Peyer's patch (tissue), 4 donors: ENCODE measurements at places on chromosomes 11 and 22. TPM values are rescaled to one million over a fixed set of nuclear protein-coding genes. Genes with fewer than 3 reads are reported as not detected.
A peak's percentile ranks its signal among the peaks of the same experiment; 100 is the strongest.

SCUBE1 gene
- total RNA-seq: 12.3 TPM

PRODH gene
- 239 TPM for total RNA-seq

SCN4B gene
- 2.3 TPM for total RNA-seq

A4GALT gene
- total RNA-seq: 17.3 TPM

FAM181B gene
- 0.27 TPM for total RNA-seq

BAIAP2L2 gene
- 254 TPM for total RNA-seq

LRRC56 gene
- total RNA-seq: 4.0 TPM

FGF3 gene
- not detected for total RNA-seq

KREMEN1 gene
- total RNA-seq: 32.2 TPM

TRPC6 gene
- total RNA-seq: 1.4 TPM

OTOG gene
- total RNA-seq: not detected

DNA sequence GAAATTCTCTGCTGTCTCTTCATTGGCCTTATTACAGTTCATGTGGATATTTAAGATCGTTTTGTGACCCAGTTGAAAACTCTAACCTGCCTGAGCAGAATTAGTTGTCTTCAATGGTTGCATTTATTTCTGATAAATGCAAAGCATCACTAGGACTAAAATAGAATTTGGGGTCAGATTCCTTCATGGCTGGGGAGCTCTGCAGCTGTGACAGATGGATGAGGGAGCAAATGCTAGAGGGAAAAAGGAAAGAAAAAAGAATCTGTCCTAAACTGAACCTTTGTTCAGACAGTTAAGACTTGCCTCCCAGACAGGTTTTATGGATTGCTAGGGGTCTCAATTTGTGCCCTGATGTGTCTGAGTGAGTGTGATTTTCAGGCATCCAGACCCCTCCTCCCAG lies 113.0 kb downstream of the SYT9 start:
- no peak for DNase-seq

- no peak for DNase-seq
Measured at GRCh38 chr11:128615076-128615475, 27.7 kb upstream of the ETS1 start.

DNA sequence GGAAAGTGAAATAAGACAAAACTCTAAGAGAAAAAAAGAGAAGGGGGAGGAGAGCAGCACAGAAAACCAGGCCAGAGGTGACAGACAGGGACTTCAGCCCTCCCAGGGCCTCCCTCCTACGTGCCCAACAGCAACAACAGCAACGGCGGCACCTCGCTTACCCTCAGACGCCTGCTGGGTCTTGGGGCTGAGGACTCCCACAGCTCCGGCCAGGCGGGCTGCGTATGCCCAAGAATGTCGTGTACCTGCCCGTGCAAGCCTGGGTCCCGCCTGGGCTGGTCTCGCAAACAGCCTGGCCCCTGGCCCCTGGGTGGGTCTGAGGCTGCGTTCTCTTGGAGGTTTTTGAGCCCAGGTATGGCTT lies 30.5 kb downstream of the ARAP1 start:
- DNase-seq: peak; percentile 70

GRCh38 chr11:41254966-41255365 lies 204.5 kb downstream of the LRRC4C start:
- no peak for DNase-seq

- no peak for DNase-seq
Measured at GRCh38 chr11:1491379-1491778, 4.8 kb upstream of the MOB2 start.

- no peak for DNase-seq
Measured at GRCh38 chr11:34037016-34037415, 14.5 kb upstream of the CAPRIN1 start.

- no peak for DNase-seq
Measured at GRCh38 chr11:92527467-92527866, 302.8 kb downstream of the FAT3 start.

- no peak for DNase-seq
Measured at GRCh38 chr11:72024069-72024754, 25.5 kb downstream of the IL18BP start.

- no peak for DNase-seq
Measured at GRCh38 chr11:126601136-126601535, 245.7 kb downstream of the ST3GAL4 start.

DNA sequence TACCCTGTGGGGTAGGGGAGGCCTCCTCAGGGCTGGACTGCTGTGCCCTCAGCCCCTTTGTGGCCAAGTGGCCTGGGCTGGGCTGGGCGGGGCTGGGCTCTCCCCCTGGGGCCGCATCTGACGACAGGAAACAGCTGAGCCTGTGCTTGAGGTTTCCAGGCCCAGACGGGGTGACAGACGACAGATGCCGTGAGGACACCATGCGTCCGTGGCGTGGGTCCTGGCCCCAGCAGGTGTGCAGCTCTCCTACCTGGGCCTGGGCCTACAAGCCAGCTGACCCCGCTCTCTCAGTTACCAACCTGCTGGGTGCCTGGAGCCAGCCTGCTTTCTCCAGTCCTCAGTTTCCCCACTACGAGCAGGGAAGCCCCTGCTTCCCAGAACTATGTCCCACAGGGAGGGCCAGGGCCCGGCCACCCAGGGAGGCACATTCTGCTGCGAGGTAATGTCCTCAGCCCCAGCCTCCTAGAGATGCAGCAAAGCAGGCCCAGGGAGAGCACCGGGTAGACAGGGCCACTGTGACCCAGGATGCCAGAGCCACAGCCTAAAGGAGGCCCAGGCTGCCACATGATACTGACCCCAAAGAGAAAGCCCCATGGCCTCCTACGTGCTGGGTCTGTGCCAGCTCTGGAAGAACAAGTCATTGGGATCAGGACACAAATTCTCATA lies 181.3 kb downstream of the IGLL1 start:
- peak; percentile 36 for DNase-seq

- DNase-seq: no peak
Measured at GRCh38 chr11:49505231-49505630, 296.8 kb upstream of the FOLH1 start.

DNA sequence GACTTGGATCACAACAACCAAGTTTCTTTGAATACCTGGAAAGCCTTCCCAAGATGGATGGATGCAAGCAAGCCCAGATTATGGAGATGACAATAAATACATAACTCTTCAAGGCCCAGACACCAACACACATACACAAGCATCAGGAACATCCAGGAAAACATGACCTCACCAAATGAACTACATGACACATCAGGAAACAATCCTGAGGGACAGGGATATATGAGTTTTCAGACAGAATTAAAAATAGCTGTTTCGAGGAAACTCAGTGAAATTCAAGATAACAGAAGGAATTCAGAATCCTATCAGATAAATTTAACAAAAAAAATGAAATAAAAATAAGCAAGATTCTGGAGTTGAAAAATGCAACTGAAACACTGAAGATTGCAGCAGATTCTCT lies 659.4 kb downstream of the METTL15 start:
- DNase-seq: no peak

DNA sequence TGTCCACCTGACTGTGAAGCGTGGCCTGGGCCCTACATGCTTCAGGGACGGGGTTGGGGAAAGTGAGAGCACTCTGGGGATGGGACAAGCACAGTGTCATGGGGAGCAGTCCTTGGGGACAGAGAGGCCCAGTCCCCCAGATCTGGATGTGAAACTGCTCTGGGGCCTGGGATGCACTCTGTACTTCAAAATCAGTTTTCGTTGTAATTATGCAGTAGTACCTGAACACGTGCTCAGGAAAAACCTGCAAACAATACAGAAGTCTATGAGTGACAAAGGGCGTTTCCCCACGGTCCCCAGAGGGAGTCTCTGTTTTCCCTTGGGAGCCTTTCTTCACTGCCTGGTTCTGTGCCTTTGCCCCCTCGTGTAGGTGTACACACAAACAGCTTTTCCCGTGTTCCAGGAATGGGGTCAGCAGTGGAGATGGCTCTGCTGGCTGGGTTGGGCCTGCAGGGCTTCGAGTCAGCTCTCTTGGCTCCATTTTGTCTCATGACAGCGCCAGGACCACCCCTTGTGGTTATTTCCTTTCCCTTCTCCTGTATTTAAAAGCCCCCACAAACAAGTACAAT lies 5.2 kb upstream of the TNFRSF13C start:
- DNase-seq: no peak

GRCh38 chr11:128288368-128288767 lies 299.0 kb downstream of the ETS1 start:
- no peak for DNase-seq

DNA sequence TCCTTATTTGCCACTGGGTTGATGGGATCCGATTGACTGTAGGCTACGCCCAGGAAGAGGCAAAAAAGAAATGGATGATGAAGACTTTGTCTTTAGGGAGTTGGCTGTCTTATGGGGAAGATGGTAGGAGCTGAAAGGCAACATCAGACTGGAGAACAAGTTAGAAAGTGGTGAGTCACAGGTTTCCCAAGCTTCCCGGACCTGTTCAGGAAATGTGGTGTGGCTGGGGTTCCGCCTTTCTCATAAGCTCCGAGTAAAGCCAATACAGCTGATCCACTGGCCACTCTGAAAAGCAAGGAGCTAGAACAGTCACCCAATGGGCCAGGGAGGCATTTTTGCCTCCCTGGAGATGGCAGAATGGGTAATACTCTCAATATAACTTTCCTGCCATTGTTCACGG lies 194.5 kb downstream of the SNX19 start:
- no peak for DNase-seq

DNA sequence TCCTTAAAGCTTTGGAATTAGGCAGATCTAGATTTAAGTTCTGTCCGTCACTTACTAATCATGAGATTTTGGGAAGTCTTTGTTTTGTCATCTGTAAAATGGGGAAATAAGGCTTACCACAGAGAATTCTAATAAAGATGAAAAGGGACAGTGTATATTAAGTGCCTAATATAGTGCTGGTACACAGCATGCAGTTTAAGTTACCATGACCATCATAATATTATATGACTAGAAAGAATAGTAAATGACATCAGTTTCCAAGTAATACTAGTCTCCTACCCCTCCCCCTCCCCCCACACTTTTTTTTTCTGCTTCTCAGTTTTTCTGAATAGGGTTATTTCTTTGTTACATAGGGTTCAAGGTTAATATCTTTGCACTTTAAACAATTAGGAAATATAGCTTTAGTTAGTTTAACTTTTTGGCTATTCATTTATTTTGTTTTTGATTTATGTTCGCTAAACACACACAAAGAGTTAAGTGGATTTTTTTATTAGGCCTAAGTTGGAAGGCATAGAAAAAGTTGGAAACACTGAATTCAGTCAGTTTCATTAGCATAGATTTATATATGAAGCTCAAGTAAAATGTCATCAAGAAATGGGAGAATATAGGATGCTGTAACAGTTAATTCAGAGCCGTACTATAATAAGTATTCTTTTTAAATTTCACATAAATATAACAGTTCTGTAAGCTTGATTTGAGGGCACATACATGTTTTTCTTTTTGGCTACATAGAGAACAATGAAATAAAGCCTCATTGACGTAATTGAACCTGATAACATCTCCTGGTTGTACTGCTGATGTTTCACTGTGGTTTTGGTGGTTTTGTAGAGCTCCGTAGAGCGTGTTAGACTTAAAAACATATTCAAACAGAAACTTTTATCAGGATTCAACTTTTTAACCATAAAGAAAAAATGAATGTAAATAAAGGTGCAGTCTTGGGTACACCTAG lies 121.2 kb downstream of the PDE3B start:
- DNase-seq: no peak

DNA sequence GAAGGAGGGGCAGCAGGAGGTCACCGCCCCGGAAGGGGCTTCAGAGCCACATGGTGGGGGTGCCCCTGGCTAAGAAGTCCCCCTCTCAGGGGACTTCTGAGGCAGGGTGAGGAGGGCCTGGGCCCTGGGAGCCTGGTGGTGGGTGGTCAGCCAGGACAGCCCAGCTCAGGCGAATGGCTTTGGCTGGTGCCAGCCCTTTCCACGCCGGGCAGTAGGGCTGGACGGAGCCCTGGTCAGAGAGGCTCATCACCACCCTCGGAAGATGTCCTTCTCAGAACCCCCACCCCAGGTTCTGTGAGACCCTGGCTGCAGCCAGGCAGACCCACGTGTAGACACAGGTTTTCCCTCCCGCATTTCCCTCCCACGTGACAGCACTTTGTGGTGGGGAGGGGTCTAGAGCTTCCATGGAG lies 35.9 kb downstream of the OSBPL5 start:
- DNase-seq: no peak

DNA sequence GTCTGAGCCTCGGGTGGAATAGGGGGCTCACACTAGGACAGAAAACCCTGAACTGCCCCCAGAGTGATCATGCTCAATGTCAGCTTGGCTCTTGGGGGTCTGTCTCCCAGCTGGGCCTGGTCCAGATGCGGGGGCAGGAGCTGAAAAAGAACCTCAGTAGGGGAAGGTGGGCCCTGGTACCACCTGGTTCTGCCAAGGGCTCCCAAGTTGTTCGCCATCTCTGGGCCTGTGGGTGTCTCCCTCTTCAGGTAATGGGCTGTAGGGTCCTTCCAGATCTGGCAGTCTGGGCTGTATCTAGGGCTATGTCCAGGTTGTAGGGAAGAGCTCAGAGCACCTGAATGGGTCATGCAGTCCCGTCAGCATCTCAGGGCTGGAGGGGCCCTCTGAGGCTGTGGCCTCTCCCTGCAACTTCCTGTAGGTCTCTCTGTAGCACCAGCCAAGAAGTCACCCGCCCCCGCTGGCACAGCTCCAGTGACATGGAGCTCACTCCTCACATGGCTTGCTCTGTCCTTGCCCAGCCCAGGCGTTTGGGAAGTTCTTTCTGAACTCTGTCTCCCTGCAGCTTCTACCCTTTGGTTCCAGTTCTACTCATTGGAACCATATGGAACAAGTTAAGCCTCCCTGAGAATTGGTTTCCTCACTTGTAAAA lies 33.0 kb upstream of the SOX10 start:
- peak; percentile 23 for DNase-seq

GRCh38 chr11:46335890-46336562 lies 11.2 kb upstream of the DGKZ start:
- DNase-seq: no peak

GRCh38 chr11:35078470-35078735 lies 60.6 kb upstream of the CD44 start:
- no peak for DNase-seq

DNA sequence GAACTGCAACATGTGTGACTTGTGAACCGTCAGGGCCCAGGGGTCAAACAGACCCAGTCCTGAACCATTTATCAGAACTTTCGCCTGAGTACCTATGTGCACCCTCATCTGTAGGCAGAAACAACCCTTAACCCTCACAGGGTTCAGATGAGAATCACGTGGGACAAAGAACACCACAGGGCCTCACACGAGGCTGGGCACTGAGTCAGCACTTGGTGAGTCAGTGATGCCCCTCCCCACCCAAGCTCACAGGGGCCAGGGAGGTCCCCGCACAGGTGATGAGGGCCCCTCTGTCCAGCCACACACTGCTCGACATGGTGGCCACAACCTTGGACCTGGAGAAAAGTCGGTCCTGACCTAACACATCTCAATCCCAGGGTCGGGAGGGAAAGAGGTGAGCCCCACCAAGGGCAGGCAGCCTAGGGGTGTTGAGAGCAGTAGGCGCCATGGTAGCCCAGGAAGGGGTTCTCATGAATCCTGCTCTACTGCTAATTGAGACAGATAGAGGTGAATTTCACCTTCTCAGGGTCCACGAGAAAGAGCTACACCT lies 176.4 kb downstream of the SHANK2 start:
- no peak for DNase-seq

GRCh38 chr22:23233084-23233531 lies 52.8 kb downstream of the BCR start:
- DNase-seq: no peak
